ENCODE measurements at places on chromosomes 1 and 21.

DNA sequence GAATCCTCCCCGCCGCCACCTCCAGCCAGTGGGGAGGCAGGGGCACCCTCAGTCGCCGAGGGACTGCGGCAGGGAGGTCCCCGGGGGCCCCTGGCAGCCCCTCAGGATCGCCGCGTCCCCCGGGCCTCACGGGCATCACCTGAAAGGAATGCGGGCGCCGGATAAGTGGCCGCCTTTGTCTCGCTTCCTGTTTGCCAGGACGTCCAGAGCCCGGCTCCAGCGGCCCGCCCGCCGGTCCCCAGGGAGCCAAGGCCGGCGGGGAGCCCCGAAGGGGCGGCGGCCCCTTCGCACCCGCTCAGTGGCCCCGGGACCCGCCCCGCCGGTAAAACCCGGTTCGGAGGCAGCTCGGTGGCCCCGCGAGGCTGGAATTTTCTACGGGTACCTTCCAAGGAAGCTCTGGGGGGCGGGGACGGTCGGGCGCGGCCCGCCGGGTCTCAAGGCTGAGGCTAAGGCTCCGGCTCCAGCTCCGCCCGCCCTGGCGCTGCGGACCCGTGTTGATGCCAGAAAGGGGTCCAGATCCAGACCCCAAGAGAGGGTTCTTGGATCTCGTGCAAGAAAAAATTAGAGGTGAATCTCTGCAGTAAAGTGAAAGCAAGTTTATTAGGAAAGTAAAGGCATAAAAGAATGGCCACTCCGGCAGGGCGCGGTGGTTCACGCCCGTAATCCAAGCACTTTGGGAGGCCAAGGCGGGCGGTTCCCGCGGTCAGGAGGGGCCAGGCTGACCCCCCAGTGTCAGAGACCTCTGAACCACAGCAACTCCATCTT lies 12.6 kb downstream of the TINAGL1 start:
- no peak for DNase-seq

GRCh38 chr1:18072066-18072465 lies 35.5 kb upstream of the IGSF21 start:
- DNase-seq, result no peak

GRCh38 chr1:22131875-22132486 lies 10.9 kb downstream of the WNT4 start:
- no peak for DNase-seq

GRCh38 chr1:54400329-54400728 lies 5.9 kb downstream of the SSBP3 start:
- DNase-seq, result no peak

- peak; percentile 65 for DNase-seq
Observed at GRCh38 chr1:184260382-184260781, 126.4 kb upstream of the C1orf21 start.

DNA sequence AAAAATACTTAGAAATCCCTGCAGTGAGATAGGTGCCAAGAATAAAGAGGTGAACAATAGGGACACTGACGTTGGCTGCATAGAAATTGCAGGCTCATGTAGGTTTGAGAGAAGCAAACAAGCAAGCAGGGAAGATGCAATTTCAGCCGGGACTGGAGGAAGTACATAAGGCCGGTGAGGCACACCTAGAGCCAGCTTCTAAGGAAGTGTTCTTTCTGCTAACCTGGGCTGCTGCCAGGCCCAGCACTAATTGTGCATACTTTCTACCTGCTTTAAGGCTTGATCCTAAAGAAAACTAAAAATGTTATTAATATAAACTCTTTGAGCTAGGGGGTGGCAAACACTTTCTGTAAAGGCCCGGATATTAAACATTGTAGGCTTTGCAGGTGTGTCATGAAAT lies 71.0 kb downstream of the LMO4 start:
- no peak for DNase-seq

DNA sequence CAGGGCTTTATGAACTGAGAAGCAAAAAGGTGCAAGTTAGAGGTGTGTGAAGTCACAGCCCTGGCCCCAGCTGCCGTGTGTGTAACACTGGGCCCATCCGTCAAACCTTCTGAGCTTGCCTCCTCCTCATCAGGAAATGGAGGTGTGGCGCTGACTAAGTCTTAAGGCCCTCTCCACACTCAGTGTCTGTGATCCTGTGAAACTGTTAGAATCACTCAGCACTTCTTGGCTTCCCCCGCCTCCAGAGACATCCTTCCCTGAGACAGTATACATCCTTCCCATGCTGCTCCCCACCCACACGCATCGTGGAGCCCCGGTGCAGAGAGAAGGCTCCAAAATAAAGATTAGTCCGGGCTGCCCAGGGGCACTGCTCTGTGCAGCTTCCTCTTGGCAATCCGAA lies 33.3 kb downstream of the LRP8 start:
- peak; percentile 31 for DNase-seq

- DNase-seq, result peak; percentile 26
Observed at GRCh38 chr1:59290193-59290949, 6.5 kb upstream of the FGGY start.

GRCh38 chr1:94590203-94591137 lies 48.9 kb upstream of the F3 start:
- DNase-seq, result no peak

GRCh38 chr1:9595156-9595967 lies 6.7 kb downstream of the TMEM201 start:
- DNase-seq, result no peak

GRCh38 chr1:228955691-228956090 lies 220.4 kb downstream of the RHOU start:
- peak; percentile 86 for DNase-seq

DNA sequence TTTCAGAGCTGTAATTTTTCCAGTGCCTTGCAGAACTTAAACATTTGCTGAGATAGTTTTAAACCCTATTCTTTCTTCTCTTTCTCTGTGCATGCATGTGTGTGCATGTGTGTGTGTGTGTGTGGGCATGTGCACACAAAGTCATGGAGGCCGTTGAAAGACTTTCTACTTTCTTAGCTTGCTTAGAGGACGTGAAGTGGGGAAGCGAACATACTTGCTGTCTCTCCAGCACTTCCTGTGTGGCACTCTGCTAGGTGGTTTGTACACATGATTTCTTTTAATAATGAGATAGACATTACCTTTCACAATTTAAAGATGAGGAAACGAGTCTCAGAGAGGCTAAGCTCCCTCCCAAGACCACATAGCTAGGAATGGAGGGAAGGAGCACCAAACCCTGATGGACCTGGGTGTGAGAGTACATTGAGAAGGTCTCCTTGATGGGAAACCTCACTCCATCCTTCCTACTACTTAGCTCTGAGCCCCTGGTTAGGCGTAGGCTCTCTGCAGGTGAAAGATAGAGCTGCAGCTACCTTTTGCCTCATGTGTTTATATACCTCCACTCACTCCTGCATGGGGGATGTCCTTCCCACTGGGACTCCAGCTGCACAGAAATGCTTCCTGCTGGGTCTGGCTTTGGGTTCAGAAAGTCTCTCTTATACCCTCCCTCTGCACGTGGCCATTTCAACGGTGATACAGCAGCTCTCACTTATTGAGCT lies 101.9 kb upstream of the USP24 start:
- no peak for DNase-seq

- DNase-seq, result peak; percentile 74
Observed at GRCh38 chr1:64915381-64916274, 50.7 kb downstream of the JAK1 start.

DNA sequence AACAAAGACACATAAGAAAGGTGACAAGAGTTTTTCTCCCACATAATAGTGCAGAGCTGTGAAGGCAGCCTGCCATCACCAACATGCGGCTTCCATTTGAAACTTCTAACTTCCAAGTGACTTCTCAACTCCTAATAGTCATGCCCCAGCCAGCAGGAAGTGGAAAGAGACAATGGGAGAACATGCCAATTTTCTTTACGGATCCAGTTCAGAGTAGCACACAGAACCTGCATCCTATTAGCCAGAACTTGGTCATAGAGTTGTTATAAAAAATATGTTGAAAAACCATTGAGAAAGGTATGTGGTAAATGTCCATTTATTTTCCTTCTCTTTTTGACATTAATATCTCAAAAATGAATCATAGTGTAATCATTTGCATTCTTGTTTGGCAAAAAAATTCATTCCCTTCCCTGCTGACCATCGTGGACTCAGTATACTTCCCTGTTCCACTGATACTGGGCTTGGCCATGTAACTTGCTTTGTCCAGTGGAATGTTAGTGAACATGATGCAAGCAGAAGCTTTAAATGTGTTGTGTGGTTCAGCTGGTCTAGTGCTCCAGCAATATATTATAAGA lies 197.4 kb downstream of the SEC16B start:
- peak; percentile 44 for DNase-seq

Measured in fibroblast of the aortic adventitia (primary cell).